ENCODE measurements at places on chromosomes 12 and 14. TPM values are rescaled to one million over a fixed set of nuclear protein-coding genes. Genes with fewer than 3 reads are reported as not detected.

The EML5 gene
- 1.8 TPM for total RNA-seq

The BCL11B gene
- 1.1 TPM for total RNA-seq

The GPR137C gene
- total RNA-seq = 0.89 TPM

The RAD9B gene
- 0.17 TPM for total RNA-seq

Measured in HCT116 (cell line).